Left kidney (tissue), 8 donors: ENCODE measurements at places on chromosomes 12 and 14. TPM values are rescaled to one million over a fixed set of nuclear protein-coding genes. Genes with fewer than 3 reads are reported as not detected.

DNA sequence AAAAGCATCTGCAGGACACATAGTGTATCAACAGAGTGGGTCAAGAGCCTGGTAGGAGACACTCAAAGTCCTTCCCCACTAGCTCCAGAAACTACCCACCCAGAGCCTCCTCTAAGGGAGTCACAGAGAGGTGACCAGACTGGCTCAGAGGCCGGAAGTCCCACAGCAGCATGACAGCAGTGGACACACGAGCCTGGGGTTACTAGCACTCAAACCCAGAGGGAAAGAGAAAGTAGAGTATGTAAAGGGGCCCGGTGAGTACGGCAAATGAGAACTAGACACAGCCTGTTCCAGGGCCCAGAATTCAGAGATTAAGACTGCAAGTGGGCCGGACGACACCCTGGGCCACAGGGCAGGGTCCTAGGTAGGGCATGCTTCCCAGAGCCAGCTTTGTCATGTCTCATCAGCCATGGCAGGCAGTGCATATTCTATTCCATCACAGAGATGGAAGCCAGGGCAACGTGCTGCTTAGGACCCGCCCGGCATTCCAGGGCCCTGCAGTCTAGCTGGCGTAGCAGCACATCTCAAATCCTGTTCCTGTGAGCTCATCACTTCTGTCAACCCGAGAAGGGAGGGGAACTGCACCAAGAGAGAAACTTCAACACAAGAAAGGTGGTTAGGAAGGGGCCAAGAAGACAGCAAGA lies 4.2 kb downstream of the IFFO1 start:
- DNase-seq, result no peak

DNA sequence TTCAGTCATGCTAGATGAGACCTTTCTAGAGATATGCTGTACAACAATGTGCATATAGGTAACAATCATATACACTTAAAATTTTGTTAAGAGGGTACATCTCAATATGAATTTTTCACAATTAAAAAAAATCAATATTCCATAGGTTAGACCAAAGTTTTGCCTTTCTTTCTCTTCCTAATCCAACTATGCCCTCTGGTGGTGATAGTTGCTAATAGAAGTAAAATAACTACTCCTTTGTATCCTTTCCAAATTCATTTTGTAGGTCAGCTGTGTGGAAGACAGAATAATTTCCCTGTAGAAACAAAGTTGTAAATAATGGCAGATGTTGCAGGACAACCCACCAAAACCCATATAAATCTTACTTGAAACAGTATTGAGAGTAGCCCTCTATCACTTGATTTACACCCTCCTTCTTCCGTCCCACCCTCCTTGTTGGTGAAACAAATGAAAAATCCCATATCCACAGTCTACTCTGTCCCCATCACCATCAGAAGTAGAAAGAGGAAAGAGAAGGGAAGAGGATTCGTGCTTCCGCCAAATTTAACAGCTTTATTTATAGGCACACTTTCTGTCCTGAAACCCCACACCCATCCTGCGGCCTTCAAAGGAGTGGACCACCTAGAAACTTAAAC lies 34.2 kb upstream of the KICS2 start:
- peak; percentile 67 for DNase-seq

GRCh38 chr12:82109243-82109642 lies 248.9 kb downstream of the CCDC59 start:
- DNase-seq, result no peak

DNA sequence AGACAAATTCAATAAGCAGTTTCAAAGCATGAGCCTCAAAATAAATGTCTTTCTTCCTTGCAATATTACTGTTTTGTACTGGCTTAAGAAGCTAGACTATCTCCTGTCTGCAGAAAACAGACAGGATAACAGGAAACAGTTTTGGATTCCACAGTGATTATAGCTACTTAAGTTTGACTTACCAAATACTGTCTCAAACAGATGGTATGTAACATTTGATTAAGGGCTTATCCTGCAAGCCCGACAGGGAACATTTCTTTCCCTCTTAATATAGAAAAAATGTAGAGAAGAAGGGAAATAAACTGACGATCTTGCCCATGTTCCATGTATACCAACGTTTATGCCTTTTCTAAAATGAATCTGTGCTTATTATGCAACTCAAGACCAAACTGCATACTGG lies 179.9 kb upstream of the EEA1 start:
- no peak for DNase-seq

GRCh38 chr12:100268835-100269564 lies 2.0 kb downstream of the SCYL2 start:
- DNase-seq, result peak; percentile 1

DNA sequence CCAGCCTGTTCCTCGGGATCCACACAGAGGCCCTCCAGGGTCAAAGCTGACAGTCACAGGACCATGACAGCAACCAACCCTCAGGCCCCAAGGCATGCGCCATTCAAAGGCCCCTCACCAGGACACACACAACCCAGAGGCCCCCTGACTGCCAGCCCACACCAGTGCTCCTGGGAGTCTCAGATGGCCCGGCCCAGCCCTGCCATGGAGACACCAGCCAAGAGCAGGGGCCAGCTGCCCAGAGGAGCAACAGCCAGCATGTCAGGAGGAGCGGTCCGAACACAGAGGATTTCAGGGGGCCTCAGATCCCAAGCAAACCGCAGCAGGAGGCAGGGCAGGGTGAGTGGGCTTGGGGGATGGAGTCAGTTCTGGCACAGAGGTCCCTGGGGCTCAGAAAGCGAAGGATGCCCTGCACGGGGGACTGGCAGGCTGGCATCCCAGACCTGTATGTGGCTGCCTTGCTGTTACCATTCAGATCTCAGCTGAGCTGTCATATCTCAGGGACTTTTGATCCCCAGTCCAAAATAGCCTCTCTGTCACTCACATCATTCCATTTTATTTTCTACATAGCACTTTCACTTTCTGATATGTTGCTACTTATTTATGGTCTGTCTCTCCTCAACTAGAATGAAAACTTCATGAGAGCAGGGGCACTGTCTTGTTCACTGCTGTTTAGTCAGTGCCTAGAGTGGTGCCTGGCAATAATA lies 4.8 kb downstream of the TMEM229B start:
- no peak for DNase-seq

Gene TRIP11
- 45.8 TPM for polyA plus RNA-seq

Gene HPD
- 2.6 TPM for polyA plus RNA-seq

DNA sequence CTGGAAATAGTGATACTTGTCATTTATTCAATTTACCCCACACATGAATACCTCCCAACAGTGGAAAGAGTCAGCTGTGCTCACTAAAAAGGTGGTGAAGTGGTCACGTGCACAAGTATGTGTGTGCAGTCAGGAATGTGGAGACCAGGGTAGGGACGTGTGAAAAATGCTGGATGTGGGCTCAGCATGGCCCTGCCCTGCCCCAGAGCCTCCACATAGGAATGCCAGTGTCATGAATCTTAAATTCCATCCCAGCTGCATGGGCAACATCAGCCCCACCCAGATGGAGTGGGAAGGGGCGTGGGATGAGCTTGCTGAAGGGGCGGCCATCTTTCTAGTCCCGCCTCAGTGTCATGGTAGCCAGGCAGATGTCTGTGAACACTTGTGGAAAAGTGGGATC lies 87.7 kb downstream of the C12orf75 start:
- no peak for DNase-seq

Gene PROX2
- polyA plus RNA-seq, result 4.3 TPM

DNA sequence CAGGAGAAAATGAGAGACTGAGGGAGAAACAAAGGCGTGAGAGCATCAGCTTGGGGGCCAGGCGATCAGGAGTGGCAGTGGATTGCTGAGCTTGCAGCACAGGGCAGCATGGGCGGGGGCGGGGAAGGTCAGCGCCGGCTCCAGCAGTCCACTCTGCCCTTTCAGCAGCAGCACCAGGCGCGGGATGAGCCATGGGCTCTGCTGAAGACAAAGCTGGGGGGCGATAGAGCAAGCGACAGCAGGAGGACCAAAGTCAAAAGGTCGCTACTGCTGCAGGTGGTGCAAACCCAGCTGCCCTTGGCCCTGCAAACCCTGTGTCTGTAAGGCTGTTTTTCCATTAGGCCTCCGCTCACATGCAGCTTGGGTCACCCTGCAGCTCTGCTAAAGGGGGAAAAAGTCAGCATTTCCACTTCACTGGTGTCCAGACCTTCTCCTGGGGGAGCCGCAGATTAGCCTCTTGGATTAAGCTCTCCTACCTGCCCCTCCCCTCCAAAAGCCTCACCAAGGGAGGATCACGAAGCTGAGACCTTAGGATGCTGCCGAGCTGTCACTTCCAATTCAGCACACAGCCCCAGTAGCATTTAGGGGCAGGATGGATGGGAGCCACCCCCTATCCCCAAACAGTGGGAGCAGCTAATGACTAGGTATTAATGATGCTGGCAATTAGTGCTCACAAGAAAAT lies 204.8 kb downstream of the DPF3 start:
- no peak for DNase-seq

Gene SLC7A8
- polyA plus RNA-seq, result 92.4 TPM

Gene C1QL4
- 1.2 TPM for polyA plus RNA-seq

DNA sequence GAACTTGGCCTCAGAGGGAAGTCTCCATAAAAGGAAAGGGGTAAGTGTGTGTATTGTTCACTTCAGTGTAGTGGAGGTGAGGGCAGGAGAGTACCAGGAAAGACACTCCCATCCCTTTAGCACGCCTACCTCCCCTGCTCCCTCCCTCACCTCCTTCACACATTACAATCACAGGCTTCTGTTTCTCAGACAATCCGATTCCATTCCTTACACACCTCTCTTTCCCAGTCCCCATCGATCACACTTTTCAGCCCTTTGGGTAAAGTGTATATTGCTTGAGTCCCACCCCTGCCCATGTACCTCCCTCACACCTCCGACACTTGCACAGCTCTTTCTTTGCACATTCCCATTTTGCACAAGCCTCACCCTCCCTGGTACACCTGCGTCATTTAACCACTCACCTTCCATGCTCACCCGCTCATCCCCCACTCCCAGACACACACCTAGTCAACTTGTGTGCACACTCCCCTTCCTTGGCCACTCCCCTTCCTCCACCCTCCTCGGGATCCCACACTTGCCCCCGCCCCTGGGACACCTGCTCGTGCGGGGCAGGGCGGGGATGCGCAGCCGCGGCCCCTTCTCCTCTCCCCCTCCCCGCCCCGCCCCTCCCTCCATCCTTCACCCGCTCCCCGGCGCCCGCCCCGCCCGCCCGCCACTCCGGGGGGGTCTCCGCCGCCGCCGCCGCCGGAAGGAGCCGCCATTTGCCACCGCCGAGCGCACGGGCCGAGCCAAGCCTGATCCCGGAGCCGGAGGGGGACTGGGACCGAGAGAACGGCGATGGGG lies at the start of gene MARCHF9:
MARCHF9 (plus strand) TSS at position 693 of the 783 bp plus-strand sequence. CDS start 426 bp downstream, outside the sequence.
- DNase-seq, result no peak

- no peak for DNase-seq
These were observed 307.6 kb upstream of the FBXO33 start for GRCh38 chr14:39739796-39740195.

GRCh38 chr12:16335838-16336237 lies 11.6 kb upstream of the MGST1 start:
- DNase-seq, result no peak

Gene GLIPR1L1
- polyA plus RNA-seq, result 0.43 TPM

- DNase-seq, result no peak
These were observed 171.9 kb upstream of the DIO2 start for GRCh38 chr14:80383223-80383622.

DNA sequence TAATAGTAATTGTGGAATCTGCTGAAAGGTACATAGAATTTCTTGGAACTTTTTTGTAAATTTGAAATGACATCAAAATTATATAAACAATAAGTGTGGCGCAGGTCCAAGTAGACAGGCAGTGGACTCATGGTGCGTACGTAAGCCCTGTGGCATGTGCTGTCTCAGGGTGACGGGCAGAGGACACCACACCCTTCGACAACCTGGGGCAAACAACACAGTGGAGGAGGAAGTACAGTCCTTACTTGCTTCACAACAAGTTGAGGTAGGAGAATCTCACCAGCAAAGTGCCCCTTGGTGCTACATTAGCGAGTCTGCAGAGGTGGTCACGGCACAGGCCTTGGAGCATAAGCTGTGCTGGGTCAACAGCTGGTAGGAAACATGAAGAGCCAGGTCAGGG lies 180.9 kb downstream of the AEBP2 start:
- DNase-seq, result no peak

DNA sequence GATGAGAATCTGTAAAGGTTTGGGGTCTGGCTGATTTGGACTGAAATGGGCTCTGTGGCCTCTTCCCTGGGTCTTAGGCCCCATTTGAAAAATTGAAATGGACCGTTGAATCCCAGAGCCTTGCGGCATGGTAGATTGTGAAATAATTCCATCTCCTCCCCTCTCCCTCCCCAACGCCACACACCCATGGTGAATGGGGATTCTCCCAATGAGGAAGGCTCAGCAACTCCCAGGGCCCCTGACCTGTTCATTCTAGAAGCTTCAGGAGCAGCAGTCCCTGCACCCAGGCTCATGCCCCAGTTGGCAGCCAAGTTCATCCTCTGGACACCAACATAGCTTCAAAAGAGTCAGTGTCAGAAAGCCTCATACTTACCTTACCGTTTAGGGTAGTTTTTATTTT lies 217.4 kb downstream of the ZFP36L1 start:
- no peak for DNase-seq

Gene A2M
- polyA plus RNA-seq, result 218 TPM

- no peak for DNase-seq
These were observed 8.5 kb upstream of the TTC8 start for GRCh38 chr14:88815980-88816379.

Gene CMA1
- polyA plus RNA-seq, result 0.42 TPM

Gene RD3L
- not detected for polyA plus RNA-seq

DNA sequence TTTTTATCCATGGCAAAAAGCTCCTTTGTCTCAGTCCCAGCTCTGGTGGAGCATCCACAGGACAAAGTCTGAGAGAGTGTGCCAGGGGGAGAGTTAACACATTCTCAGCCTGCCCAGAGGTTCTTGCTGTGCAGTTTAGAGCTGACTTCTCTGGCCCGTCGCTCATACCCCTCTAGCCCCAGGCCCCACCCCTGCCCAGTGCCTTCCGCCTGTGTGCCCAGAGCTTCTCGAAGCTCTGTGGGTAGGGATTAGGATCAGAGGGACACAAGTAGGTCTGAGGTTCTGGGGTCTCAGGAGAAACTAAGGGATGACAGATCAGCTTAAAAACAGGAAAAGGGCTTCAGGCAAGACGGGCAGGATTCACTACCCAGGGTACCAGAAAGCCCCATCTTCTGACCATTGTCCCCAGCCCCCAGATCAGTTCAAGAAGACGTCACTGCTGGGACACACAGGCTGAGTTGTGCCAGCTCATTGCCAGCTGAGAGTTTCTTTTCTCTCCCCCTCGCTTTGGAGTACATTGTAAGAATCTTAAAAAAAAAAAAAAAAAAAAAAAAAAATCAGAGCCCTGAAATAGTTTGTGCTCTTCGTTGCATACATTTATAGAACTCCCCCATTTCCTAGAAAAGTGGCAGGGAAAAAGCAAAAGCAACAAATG lies 127.0 kb downstream of the GCH1 start:
- no peak for DNase-seq

Gene RILPL2
- polyA plus RNA-seq, result 5.3 TPM

Gene NOP9
- 29.0 TPM for polyA plus RNA-seq

GRCh38 chr14:85217412-85217811 lies 312.5 kb upstream of the FLRT2 start:
- no peak for DNase-seq
